ENCODE measurements at places on chromosomes 2 and 18.

DNA sequence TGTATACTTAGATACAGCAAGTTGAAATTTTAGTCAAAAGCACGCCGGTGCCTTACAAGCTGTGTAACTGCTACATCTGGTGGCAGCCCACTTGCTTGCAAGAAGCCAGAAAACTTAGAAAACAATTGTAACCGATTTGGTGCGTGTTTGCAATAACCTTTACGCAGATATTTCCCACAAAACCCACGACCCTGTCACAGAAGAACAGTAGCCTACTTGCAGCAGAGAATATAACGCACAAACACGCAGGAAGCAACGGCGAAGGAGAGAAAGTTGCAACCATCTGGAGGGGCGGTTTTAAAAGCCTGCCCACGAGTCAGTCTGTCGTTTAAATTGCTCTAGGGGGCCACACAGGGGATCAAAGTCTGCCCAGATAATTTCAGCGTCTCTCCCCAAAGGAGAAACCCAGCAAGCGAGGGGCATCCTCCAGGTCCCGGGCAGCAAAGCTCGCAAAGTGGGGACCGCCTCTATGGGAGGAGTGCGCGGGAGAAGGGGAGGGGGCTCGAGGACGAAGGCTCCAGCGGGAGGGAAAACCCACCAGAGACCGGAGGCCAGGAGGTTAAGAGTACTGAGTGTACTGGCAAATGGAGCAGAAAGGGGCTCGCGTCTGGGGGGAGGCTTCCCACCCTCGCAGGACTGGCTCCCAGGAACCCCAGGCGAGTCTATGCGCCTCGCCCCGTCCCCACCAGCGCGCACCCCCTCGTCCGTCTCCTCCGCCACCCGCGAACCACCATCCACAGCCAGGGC lies 1.1 kb downstream of the TLK1 start:
- peak; percentile 35 for DNase-seq

DNA sequence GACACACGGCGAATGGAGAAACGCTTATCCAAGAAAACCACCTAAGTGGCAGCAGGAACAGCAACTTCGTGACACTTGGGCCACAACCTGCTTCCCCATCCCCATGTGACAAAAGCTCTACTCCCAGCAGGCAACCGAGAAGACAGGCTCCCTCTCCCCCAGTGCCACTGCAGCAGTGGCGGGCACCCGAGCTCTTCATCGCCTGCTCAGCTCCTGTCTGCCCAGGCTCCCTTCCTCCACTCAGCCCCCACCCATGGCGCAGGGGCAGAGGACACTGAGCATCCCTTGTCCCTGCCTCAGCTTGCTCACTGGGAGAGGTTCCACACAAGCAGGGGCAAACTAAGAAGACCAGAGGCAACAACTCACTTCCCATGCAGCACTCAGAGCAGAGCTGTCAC lies 22.9 kb downstream of the SLC66A2 start:
- no peak for DNase-seq

- no peak for DNase-seq
These were observed 20.3 kb upstream of the GLI2 start for GRCh38 chr2:120715353-120715752.

DNA sequence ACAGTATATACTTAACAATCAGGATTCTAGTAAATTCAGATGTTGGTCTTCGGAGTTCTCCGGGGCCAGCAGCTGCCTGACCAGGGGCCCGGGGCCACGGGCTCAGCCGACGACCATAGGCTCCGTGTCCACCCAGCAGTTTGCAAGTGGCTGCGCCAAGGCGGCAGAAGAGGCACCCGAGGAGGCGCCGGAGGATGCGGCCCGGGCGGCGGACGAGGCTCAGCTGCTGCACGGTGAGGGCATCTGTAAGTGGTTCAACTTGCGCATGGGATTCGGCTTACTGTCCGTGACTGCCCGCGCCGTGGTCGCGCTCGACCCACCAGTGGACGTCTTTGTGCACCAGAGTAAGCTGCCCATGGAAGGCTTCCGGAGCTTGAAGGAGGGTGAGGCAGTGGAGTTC lies 136.3 kb downstream of the NUP35 start:
- DNase-seq = no peak

- no peak for DNase-seq
These were observed 482.7 kb downstream of the RIT2 start for GRCh38 chr18:42632801-42633200.

All from activated CD8-positive, alpha-beta memory T cell treated with anti-CD3 and anti-CD28 coated beads, Interleukin-2, amount 50 U/mL, for 4 hours (primary cell).